ENCODE measurements at places on chromosomes 11 and 22.

DNA sequence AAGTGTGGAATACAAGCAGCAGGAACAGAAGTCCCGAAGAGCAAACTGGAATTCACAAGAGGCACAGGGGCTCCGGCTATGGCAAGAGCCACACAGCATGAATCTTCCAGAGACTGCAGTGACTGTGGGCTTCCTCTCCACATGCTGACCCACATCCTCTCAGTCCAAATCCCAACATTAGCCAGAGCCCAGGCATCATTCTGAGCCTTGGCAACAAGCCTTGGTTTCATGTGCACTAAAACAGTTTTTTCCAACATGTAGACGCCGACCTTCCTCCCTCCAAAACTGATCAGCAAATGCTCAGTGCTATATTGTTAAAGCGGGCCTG lies 91.7 kb upstream of the CSNK2A3 start:
- no peak for DNase-seq

DNA sequence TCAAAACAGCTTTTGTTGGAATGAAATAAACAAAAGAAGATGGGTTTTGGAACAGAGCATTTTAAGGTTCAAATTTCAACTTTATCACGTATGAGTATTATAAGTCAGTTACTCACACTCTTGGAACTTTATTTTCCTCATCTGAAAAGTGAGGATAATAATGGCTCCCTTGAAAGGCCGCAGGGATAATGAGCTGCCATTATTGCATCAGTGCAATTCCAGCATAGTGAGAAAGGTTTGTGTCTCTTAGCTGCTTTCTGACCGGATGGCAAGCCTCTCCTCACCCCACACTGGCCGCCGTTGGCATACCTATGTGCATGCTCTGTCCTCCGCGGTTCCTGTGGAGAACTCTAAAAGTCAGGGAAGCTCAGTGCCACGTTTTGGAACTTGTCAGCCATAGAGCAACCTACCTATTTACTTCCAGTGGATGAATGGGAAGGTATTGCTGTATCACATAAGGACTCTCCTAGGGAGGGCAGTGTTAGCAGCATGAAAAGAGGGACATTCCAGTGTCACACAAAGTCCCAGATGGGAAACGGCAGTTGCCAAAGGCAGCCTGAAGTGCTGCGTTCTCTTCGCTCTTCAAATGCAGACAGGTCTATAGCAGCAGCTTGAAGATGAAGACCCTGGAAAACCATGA lies 368.9 kb downstream of the NTM start:
- DNase-seq, result no peak

DNA sequence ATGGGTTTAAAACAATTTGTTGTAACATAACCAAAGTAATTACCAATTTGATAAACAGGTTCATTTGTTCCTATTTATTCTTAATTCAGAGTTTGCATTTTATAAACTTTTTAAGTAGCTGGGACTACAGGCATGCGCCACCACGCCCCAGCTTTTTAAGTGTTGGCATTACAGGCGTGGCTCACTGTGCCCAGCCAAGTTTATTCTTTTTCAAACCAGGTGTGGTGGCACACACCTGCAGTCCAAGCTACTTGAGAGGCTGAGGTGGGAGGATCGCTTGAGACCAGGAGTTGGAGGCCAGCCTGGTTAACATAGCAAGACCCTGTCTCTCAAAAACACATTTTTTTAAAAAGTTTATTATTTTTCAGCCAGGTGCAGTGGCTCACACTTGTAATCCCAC lies 19.1 kb downstream of the PPFIA1 start:
- DNase-seq, result no peak

- no peak for DNase-seq
Observed at GRCh38 chr22:19176732-19177131, 1.8 kb downstream of the SLC25A1 start.

DNA sequence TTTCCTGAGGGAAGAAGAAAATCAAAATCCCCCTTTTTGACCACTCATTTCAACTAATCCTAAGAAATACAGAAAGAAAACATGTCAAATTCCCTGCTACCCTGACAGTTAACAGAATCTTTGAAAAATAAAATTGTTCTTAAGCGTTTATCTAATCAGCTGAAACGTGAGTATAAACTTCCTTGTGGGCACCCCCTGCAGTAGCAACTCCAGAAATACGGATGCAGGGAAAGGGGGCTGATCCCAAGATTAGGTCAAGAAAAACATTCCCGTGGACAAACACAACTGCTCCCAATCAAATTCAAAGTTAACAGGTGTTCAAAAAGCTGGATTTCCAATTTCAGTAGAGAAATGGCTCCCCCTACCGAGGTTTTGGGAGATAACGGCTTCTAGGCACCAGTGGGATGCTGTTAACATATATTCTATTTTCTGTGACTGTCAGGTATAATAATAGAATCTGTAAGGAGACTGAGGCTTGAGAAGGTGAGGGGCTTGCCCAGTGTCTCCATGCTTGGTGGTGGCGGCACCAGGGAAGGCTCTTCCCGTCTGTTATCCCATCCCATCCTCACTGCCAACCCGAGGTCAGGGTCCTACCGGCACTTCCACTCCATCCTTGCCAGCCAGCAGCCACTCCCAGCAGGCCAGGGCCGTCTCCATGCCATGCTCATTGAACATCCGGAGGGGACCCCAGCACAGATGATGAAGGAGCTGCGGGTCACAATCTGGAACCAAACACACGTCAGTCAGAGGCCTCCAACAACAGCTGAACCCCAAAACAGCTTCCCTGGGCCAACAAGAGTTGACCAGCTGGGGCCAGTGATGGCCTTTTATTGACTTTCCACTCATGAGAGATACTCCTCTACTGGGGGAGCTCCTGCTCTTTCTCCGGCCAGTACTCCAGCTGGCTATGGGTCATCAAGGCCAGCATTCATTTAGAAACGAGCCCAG lies 32.0 kb upstream of the SERPIND1 start:
- DNase-seq, result no peak

GRCh38 chr11:3939211-3939610 lies 83.7 kb downstream of the STIM1 start:
- DNase-seq, result no peak

DNA sequence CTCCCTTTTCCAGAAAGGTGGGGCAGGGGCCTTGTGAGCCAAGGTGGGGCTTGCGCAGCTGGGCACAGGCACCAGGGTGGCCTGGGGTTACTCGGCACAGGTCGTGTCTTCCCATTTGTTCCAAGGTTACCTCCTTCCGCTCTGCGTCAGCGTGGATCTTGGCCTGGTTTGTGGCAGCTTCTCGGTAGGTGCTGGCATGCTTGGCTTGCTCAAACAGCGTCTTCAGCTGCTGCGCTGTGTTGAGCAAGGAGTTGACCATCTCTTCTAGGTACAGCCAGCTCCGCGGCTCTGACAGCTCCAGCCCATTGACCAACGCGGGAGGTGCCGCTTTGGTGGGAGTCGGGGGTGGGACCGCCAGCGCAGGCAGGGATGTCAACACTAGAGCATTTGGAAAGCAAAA lies 20.6 kb downstream of the DEAF1 start:
- no peak for DNase-seq

- no peak for DNase-seq
Observed at GRCh38 chr11:19679952-19680828, 32.4 kb upstream of the NAV2 start.

DNA sequence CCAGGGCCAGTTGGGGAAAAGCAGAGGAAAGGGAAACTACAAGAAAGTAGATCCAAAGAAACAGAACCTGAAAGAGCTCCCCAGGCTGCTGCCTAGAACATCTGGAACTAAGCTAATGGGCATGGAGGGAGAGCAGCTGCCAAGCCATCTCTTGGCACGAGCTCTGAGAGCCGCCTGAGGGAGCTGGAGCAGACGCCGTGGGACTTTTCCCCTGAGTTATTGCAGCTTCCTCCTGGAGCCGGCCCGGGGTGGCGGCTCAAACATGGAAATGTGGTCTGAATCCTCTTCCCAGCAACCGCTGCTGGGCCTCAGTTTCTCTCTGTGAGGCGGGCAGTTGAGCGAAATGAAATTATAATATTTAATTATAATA lies 41.8 kb downstream of the LIF start:
- DNase-seq, result no peak

- no peak for DNase-seq
Observed at GRCh38 chr11:93903989-93904388, 53.6 kb upstream of the VSTM5 start.

GRCh38 chr11:12245549-12246016 lies 131.8 kb upstream of the PARVA start:
- no peak for DNase-seq

- no peak for DNase-seq
Observed at GRCh38 chr11:117857734-117858414, 18.6 kb downstream of the FXYD6 start.

DNA sequence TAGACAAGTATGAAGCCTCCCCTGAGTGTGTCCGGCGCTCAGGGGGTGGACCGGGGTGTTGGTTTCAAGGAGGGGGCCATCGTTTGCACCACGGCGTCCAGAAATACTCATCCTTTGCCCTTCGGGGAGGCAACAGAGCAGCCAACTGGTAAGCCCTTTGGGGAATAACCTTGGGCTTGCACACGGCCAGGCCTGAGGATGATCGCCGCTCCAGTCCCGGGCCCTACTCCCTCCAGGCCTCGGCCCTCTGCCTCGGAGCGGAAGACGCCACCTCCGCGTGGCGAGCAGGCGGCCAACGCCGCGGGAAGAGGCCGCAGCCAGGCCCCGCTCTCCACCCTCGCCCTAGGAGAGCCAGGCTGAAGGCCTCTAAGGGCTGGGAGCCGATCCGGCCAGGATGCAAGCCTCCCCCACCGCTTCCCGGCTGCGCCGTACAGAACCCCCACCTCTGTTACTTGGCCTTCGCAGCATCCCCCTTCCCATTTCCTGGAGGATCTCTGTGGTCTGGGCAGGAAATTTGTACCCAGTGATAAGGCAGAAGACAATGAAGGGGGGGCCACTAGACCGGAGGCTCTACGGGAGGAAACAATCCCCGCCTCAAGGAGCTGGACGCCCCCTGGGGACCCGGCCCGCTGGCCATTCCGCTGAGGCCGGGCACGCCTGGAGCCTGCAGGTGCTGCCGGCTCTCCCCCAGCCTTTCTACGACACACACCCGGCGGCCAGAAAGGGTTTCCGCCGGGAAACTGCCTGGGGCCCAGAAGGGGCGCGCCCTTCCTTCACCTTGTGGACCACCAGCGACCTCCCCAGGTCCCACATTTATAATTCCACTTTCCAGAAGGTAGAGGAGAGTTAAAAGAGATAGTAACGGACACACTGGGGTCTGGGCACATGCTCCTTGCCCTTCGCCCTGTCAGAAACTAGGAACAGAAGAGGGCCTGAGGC lies 2.6 kb downstream of the ESAM start:
- DNase-seq, result no peak

DNA sequence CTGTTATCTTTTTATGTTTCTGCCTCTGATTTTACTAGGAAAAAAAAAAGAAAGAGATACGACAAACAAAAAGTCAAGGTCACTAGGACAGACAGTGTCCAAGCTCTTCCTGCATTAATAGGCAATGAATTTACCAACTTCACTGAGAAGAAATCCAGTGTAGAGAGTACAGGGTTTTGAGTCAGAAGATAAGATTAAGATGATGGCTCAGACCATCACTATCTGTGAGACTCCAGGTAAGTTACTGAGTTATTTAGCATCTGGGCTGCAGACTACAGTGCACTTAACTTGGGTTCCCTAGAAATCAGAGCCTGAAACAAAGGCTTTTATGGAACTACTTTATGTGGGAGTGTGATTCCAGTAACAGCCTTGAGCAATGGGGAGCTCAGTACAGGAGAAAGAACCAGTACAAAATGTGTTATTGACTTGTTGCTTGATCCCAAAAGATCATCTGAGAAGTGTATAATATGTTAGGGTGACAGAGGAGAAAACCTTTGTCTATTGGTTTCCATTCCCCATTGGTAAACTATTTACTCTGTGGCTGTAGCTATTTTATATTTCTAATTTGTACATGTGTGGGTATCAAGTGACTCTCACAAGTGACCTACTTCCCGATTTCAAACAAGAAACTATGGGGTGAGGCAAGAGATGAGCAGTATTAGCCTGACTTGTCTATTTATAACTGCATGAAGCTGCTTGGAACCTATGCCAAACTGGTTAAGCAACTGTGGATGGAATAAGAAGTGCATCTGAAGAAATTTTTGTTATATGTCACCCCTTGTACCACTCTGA lies 395.8 kb downstream of the RAB38 start:
- DNase-seq, result no peak

GRCh38 chr11:68601147-68601546 lies 83.2 kb upstream of the GAL start:
- DNase-seq, result no peak
